ENCODE measurements at places on chromosomes 16 and 17.

DNA sequence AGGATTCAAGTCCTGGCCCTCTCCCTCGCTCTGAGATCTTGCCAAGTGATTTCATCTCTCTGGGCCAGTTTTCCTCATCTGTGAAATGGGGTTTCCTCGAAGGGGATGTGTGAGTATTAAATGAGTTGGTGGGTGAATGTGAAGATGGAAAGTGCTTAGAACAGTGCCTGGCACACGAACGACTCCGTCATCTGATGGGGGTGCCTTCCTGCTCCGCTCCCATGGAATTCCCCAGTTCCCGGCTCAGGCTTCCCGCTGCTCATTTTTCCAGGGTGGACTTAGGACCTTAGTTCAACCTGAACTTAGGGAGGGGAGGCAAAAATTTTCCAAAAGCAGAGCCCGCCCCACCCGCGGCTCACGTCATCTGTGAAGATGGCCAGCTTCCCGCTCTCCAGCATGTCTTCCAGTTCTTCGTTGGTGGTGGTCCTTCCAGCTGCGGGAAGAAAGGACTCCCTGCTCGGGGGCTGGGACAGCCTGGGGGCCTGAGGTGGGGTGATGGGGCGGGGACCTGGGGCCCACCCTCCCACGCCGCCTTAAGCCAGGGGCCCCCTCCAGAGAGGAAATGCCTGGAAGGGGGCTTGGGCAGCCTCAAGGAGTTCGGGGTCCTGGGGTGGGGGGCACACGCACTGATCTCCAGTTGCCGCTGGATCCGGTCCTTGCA is 11.4 kb downstream of the HSD3B7 start:
- DNase-seq, result no peak

DNA sequence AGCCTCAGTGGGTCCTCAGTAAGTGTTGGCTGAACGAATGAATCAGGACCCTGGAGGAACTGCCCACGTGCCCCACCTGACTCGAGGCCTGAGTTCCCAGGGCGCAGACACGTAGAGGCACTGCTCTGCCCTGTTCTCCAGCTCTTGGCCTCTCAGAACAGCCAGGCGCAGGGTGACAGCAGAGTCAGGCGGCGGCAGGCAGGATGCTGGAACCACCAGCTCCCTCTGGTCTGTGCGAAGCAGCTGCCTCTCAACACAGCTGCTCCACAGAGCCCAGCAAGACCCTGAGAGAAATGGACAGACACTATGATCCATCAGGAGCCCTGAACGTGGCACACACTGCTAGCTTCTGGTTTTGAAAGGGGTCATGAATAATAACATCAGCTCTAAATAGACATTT is 53.1 kb upstream of the BCO1 start:
- no peak for DNase-seq

DNA sequence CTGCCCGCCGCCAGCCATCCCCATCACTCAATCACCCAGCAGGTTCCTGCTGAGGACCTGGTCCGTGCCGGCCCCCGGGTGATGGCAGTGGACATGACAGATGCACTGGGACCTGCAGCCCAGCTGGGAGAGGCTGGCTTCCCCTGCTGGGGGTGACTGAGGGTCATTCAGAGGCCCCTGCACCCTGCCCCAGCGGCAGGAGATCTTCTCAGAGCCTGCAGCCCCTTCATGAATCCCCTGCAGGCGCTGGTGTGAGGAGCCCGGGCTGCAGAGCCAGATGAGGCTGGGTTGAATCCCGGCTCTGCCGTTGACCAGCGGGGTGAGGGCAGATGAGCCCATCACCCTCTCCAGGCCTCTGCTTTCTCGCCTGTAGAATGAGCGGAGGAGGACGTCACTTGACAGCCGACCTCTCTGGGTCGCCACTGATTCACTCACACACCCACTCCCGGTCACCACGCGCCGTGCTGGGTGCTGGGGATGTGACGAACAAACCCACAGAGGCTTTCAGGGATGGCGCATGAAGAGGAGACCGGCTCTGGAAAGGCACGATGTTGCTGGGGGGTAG is 95.2 kb upstream of the CIBAR2 start:
- no peak for DNase-seq

DNA sequence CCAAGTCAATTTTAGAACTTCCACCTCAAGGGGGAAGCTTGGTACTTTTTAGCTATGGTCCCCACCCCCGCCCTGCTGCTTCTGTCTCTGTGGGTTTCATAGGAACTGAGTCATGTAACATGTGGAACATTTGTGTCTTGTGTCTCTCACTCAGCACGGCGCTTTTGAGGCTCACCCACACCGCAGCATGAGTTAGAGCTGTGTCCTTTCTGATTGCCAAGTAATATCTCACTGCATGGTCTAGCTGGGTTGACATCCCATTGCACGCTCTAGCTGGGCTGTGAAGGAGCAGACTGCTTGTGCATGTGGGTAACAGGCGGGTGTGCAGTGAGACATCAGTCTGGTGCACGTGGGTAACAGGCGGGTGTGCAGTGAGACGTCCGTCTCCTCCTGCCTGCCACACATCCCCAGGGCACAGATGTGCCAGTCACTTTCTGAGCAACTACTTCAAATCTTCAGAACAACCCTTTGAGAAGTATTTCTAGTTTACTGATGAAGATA is 26.4 kb upstream of the SLC7A5 start:
- no peak for DNase-seq

DNA sequence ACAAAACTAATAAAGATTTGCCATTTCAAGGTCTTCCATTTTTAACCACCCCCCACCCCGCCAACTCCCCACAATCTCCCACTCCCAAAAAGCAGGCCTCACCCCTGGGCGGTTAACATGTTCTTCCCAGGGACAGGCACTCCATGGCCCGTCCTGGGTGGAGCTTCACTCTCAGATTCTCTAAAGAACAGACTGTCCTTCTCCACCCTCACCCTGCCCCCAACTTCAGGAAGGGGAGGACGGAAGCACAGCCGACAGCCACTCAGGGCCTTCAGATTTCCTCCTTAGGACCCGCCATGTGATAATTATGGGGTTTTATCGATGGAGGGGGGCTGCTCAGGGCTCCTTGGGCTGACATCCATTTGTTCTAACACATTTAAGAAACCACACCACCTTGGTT is 61.9 kb downstream of the ZFHX3 start:
- no peak for DNase-seq

GRCh38 chr17:68204736-68205135 is 43.1 kb upstream of the AMZ2 start:
- DNase-seq, result no peak

DNA sequence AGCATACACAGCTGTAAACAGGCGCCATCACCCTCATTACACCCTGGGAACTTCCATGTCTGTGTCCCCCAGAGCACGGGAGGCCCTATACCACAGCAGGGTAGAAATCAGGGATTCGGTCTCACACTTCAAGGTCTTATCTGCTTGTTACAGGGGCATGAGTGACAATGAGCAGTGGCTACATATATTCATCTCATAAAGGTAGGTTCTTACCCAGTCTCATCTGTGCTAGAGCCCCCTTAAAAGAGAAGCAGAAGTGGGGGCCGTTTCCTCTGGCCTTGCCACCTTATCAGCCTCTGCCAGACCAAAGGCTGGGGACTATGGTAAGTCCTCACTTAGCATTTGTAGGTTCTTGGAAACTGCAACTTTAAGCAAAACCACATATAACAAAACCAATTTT is 46.5 kb downstream of the IRX5 start:
- no peak for DNase-seq

DNA sequence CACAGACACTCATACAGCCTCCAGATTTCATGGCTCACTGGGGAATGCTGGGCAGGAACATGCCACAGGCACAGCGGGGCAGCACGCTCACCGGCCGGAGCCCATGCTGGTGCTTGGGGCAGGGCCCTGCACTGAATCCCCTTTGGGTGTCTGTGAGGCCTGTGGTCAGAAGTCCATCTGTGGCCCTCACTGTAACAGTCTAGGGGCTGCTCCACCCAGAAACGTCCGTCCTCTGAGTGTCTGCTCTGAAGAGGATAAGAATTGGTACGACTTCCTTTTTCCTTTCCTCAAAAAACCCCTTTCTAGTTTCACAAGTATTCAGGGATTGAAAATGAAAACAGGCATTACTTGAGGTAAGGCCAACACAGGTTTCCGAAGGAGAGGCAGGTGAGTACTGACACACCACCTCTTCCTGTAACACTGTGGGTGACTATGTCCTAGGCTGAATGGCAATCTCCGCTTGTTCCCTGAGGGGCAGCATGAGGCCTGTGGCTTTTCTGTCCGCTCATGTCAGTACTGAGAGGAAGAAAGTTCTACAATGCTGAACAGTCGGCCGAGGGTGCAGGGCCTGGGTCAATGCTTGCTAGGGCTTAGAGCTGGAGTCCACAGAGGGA is 42.5 kb downstream of the TMEM11 start:
- DNase-seq, result no peak

DNA sequence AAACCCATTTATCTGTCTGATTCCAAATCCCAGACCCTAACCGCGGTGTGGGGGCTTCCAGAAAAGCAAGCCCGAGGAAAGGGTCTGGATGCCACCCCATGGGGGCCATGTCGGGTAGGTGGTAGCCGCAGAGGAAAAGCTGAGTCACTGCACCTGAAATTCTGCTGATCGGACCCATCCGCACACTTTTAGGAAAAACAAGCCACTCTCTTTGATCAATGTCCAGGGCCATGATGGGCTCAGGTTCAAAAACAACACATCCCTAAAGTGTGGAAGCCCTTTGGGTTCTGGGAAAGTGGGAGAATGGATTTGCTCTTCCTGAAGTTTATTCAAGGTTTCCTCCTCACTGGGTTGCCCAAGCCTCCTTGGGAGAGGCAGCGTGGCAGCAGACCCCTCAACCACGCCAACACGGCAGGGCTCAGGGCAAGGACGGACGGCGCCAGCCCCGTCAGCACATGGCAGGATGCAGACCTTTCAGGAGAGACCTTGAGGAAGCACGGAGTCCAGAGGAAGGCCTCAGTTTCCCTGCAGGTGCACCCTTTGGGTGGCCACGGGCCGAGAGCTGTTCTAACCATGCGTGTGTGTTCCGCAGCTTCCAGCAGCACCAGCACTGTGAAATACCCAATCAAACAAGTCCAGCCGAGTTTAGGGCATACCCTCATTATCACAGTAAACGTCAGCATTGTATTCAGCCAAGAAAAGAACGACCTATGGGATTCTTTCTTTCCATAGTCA is 367.0 kb downstream of the FOXL1 start:
- no peak for DNase-seq

DNA sequence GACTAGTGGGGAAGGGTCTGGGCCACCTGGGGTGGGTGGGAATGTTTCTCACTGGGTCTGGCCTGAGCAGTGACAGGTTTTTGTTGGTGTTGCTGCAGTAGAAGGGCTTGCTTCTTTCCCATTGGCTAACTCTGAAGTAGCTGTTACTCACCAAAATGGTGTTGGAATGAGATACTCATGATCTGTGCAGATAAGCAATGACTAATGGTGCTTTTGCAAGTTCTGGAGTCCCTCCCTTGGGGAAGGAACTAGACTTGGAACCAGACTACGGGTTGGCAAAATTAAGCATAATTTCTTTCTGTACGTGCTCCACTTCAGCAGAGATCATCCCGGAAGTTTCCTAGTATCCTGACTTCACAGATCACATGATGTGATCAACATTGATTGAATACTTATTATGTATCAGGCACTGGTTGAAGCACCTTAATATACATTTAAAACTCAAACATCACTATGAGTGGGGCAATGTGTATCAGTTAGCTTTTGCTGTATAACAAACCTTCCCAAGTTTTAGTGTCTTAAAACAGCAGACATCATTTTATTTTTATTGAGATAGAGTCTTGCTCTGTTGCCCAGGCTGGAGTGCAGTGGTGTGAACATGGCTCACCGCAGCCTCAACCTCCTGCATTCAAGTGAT is 30.1 kb downstream of the CHP2 start:
- DNase-seq, result no peak

DNA sequence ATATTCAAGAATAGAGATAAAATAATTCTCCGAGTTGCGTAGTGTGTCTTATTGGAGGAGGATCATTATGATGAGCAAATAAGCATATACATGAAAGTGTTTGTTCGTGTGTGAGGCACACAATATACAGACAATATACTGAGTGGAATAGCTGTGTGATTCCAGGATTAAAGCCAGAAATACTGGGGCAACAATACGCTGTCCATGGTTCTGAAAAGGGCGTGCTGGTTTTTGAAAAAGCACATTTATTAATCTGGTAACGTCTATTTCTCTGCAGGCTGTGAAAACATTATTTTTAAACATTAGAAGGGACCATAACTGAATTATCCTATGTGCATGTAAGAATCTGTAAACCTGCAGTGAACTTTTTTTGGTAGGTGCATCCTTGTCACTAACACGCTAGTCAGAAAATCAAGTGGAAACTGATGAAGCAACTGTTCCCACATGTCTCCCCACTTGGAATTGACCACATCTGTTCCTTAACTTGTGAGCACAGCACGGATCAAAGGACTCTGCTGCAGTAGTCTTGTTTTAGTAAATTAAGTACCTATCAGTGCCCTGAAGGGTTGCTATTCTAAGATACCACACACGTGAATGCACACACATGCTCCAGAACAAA is 346.0 kb downstream of the GRIN2A start:
- DNase-seq, result no peak

- no peak for DNase-seq
Observed at GRCh38 chr16:69555437-69555836, 10.3 kb upstream of the NFAT5 start.

DNA sequence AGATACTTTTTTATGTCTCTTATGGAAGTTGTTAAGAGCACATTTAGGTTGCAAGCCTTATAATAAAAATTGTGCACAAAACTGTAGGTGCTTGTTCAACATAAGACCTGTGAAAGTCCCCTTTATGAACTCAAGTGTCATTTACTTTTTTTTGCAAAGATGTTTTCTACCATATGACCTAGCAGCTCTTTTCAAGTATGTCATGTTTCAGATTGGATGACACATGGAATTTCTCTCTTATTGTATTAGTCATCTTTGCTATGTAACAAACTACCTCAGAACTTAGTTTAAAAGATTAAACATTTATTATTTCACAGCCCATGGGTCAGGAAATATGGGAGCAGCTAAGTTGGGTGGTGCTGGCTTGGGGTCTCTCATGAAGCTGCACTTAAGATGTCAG is 57.9 kb downstream of the PHKB start:
- DNase-seq, result no peak

GRCh38 chr17:13492737-13493122 is 109.0 kb downstream of the HS3ST3A1 start:
- DNase-seq, result no peak

DNA sequence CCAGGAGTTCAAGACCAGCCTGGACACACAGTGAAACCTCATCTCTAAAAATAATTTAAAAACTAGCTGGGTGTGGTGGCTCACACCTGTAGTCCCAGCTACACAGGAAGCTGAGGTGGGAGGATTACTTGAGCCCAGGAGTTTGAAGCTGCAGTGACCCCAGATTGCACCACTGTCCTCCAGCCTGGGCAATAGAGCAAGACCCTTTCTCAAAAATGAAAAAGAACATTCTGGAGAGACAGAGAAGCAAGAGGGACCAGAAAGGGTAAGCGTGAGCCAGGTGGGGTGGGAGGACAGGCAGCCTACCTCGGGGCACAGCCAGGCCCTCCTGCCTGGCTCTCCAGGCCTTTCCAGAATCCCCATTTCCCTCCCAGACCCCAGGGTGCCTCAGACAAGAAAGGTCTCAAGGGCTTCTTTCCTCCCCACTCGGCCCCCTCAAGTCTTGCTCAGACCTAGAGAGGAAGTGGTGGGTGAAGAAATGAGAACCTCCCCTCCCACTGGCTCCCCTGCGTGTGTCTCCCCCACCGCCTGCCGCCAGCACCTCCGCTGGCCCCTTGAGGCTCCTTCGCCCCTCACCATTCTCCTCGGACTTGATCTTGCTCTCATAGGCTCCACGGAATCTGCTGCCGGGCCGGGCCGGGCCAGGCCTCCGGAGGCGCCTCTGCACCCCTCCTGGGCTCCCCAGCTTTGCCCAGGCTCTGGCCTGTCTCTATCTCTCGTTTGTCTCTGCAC is 503 bp downstream of the C16orf54 start:
- DNase-seq, result no peak

GRCh38 chr17:8685381-8685780 is 54.9 kb upstream of the MYH10 start:
- DNase-seq, result no peak

Measured in brain pericyte (primary cell).